AG04449 (cell line): ENCODE measurements at places on chromosomes 2 and 18.

- DNase-seq = no peak
Observed at GRCh38 chr2:197306696-197307040, 3.9 kb downstream of the ANKRD44 start.

GRCh38 chr18:76757335-76757734 lies 65.0 kb upstream of the ZNF236 start:
- DNase-seq = no peak

DNA sequence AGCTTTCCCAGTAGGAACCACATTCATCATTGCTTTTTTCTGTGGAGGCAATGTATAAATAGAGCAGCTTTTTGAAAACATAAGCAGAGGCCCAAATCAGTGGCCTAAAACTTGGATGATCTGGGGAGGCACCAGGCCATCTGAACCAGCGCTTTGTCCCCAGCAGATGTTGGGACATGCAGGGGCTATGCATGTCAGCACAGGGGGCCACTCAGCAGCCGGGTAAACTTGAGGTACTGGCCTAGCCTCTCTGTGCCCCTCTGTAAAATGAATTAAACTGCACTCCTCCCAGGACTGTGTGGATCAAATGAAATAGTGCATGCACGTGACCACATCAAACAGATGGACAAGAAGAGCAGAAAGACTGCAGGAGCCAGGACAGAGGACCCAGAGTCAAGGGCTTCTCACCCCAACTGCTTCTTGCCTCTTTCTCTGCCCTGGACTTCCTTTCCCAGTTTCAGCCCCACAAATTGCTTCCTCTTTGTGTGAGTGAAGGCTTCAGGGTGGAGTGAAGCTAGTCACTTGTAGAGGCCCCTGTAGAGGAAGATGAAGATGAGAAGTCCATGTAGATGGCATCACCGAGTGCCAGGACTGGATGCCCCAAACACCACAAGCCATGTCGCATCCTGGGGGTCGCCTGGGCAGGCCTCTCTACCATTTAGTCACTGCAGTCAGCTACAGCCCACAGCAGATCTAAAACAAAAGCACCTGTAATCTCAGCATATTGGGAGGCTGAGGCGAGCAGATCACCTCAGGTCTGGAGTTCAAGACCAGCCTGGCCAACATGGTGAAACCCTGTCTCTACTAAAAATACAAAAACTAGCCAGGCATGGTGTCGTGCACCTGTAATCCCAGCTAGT lies 53.2 kb downstream of the IMPA2 start:
- DNase-seq = no peak

GRCh38 chr18:10060469-10060782 lies 146.6 kb downstream of the VAPA start:
- DNase-seq = no peak

GRCh38 chr2:141020346-141020745 lies 1110.5 kb downstream of the LRP1B start:
- no peak for DNase-seq

- DNase-seq = no peak
Observed at GRCh38 chr2:207041786-207042554, 102.7 kb downstream of the CPO start.

DNA sequence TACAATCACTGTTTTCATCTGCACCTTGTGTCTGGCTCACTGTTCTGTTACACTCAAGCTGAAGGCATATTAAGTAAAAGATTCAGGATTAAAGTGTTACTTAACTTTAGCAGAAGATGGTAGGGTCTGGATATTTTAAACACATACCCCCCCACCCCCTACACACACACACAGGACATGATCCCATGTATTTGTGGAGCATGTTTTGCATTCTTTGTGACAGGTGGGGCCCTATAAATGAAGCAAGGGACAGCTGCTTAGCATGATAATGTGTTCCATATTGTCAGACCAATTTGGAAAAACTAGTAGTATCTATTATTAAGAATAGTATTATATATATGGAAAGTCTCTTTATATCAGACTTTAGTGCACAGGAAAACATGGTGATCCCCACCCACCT lies 335.2 kb upstream of the TNP1 start:
- DNase-seq = no peak

GRCh38 chr18:61236356-61237057 lies 96.7 kb upstream of the CDH20 start:
- DNase-seq = no peak

DNA sequence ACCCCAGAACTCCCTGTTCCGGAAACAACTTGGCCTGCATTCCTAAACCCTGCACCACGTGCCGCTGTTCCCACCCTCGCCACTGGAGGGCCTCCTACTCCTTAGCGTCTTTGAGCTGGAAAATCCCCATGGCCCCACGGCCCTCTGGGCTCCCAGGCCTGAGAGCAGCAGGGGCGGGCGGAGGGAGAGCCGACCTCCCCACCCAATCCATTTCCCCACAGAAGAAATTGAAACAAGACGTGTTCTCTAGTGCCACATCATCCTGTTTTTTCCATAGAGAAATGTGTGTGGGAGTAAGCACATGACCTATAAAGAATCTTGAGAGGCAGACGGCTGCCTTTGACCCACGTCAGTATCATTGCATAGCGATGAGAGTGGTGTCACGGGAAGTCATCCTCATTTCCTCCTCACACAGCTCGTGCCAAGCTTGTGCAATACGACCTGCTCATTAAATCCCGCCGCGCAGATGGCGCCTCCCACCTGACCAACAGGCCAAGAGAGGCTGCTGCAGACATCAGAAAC lies 79.2 kb downstream of the LAMA1 start:
- peak; percentile 96 for DNase-seq

GRCh38 chr2:197674591-197674990 lies 796 bp downstream of the RFTN2 start:
- DNase-seq = no peak

DNA sequence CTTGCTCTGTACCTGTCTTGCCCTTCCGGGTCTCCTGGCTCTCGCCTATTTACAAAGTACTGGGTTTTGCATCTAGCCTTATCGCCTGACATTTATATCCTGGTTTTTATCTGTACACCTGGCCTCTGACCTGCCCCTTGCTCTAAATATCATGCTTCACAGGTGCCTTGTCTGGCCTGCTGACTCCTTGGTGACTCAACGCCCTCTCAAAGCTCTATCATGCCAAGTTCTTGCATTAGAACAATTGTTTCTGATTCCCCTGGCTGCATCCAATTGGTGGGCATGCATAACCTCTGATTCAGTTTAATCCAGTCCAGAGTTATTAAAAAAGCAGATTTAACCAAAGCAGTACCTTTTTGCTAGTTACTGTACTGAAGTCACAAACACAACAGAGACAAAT lies 113.9 kb upstream of the CCDC68 start:
- DNase-seq = no peak

DNA sequence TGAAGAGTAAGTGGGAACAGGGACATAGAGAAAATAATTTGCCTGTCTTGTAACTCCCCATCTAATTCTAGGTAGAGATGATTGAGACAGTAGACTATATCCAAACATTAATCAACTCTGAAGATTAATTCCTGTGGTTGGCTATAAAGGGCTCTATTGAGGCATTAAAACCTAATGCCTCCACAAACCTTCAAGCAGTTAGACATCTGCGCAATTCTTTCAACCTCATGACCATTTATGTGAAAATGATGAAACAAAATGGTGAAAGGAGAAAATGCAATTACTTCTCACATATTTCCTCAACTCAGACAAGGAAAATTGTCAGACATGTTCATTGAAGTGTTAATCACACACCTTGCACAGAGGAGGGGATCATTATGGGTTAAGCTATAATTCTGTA lies 164.5 kb upstream of the MYT1L start:
- DNase-seq = no peak

- no peak for DNase-seq
Observed at GRCh38 chr2:68158134-68158447, 403 bp downstream of the PNO1 start.

GRCh38 chr18:40939656-40940515 lies 1015.1 kb upstream of the PIK3C3 start:
- no peak for DNase-seq

DNA sequence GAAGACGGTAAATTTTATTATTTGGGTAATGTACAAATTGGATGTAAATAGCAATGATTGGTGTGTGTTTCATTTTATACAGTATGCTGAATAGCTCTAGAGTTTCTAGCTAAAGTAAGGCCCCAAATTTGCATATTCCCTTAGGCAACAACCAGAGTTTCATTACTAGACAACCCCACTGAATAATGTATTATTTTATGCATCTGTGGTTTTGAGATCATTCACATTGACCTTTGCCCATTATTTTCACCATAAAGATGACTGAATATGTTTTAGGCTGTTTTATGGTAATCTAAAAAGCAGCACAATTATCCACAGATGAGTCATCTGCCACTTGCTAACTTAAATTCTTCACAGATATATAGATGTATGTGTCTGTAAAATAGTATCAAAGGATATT lies 44.5 kb upstream of the C2orf74 start:
- DNase-seq = peak; percentile 9

- no peak for DNase-seq
Observed at GRCh38 chr2:8615576-8616281, 66.1 kb upstream of the ID2 start.

GRCh38 chr2:28378679-28379584 lies 13.7 kb upstream of the FOSL2 start:
- DNase-seq = no peak

DNA sequence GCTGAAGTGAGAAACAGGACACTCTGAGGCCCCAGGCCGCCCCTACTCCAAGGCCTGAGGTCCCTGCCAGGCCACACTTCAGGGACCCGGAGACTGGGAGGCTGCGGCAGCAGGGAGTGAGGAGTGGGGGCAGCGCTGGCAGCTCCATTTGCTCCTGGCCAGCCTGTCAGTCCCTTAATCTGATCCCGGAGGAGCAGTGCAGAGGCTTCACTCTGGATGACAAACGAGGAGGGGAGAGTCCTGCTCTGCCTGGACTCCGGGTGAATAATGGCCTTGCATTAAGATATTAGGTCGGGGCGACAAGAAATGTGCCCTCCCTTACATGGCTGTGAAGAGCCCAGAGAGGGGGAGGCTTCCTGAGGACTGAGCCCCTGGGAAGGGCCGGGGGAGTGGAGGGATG lies 14.3 kb upstream of the PRSS56 start:
- no peak for DNase-seq

DNA sequence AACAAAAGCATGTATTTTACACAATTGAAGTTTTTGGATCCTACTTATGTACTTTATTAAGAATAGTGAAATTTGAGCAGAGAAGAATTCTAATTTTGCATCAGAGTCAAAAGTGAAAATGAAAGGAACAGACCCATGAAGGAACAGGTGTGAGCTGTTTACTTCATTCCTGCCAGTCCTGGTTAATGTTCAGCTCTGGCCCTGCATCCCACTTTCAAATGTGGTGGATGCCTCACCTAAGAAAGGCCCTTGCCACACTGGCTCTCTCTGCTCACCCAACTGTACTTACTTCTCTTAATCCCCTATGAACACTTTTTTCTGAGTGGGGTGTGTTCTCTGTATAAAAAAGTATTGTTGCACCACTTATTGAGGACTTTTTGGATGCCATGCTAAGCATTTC lies 22.2 kb downstream of the FAM110C start:
- no peak for DNase-seq

- no peak for DNase-seq
Observed at GRCh38 chr2:212908031-212908430, 243.4 kb downstream of the IKZF2 start.

- DNase-seq = no peak
Observed at GRCh38 chr18:3029215-3029952, 16.4 kb upstream of the LPIN2 start.

DNA sequence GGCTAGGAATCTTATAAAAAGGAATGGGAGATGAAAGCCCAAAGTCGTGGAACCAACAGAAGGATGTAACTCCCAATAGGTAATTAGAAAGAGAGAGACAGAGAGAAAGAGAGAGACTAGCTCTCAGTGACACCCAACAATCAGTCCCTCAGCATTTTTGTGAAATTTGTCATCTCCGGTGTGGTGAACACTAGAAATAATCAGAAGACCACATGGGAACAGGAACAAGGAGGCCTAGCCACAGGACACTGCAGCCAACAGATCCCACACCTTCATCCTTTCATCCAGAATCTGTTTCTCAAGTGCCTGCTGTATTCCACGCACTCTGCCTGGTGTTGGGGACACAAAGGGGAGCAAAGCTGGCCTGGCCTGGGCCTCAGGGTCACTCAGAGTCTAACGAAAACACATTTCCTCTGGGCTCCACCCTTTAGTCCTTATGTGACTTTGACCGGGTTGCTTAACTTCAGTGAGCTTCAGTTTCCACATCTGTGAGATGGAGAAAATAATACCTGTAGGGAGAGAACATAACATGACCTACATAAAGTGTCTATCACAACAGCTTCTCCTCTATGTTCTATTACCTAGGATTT lies 53.1 kb downstream of the EHD3 start:
- DNase-seq = no peak

DNA sequence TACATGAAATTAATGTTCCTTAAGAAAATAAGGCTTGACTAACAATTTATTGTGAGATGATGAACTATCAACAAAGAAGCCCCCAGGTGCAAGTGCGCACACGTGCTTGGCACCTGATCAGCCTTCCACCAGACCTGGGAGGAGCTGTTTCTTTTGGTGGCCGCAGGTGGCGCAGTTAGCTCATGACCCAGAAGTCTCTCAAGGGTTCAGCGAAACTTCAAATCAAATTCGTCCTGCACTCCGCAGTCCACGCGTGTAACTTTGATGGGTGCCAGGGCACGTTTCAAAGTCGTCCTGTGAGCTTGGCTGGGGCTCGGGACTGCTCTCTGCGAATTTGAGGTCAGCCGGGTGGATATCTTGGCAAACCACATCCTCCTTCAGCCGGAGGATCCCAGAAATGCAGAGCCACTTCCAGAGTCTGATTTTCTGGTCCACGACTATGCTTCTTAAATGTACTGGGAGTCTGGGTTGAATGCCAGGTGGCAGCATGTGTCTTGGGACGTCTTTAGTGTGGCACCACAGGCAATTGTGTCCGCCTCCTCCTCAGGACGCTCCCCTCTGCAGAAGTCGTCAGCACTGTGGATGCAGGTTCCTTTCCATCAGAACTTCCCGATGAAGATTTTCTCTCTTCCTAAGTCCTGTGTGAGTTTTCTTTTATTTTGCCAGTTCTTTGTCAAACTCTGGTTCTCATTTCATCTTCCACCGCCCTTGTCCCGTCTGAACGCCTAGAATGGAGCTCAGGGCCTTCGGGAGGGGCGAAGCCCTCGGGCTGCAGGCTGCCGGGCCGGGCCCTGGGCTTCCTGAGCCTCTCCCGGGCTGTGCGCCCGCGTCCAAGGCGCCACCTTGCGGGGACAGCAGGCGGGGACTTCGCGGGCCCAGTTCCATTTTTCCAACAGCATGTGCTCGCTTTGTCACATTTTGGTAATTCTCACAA lies 61.3 kb upstream of the RAPGEF4 start:
- no peak for DNase-seq

DNA sequence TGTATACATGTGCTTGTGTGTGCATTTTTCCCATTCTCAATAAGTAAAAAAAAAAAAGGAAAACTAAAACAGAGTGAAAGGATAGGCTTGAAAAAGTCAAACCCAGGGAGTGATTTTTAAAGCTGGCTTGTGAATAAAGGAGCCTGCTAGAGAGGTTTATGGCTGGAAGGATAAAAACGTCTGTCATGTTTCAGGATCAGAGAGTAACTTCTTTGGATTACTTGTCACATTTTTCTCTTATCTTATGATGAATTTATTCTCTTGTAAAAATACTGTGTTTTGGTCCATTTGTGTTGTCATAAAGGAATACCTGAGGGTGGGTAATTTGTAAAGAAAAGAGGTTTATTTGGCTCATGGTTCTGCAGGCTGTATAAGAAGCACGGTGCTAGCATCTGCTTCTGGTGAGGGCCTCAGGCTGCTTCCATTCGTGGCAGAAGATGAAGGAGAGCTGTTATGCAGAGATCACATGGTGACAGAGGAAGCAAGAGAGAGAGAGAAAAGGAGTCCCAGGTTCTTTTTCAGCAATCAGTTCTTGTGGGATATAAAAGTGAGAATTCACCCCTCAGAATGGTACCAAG lies 89.1 kb downstream of the OSBPL6 start:
- DNase-seq = no peak

GRCh38 chr2:158890296-158890905 lies 78.0 kb upstream of the TANC1 start:
- no peak for DNase-seq
